CD4-positive, alpha-beta memory T cell (primary cell): ENCODE measurements at places on chromosomes 3 and 15. TPM values are rescaled to one million over a fixed set of nuclear protein-coding genes. Genes with fewer than 3 reads are reported as not detected.

Gene GOLGA8O
- 1.00 TPM for total RNA-seq

- no peak for DNase-seq
Observed at GRCh38 chr3:182104881-182105280, 393.2 kb downstream of the SOX2 start.

GRCh38 chr3:114864970-114865369 is 282.1 kb downstream of the ZBTB20 start:
- DNase-seq: no peak

- DNase-seq: no peak
Observed at GRCh38 chr3:129448186-129448895, 8.3 kb downstream of the IFT122 start.

GRCh38 chr3:173652093-173652492 is 254.5 kb downstream of the NLGN1 start:
- no peak for DNase-seq

Gene ALS2CL
- total RNA-seq: 29.8 TPM
